Stimulated activated CD4-positive, alpha-beta T cell treated with anti-CD3 and anti-CD28 coated beads, Interleukin-4, amount 100 ng/mL, for 1 hour (primary cell): ENCODE measurements at places on chromosomes 1 and 21.

DNA sequence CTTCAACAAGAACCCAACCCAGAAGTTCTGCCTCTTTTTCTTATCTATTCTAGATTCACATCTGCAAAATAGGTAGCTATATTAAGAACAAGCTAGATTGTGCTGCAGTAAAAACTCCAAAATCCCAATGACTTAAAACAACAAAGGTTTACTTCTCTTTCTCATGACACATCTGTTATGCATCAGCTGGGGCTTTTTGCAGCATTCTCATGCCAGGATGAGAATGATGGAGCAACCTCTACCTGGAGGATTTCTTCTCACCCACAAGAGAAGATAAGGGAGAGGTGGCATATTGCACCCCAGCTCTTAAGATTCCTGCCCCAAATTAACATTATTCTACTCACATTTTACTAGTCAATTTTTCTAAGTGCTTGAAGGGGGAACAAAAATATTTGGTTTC is 152.3 kb upstream of the SPAG17 start:
- no peak for DNase-seq

- DNase-seq = no peak
Observed at GRCh38 chr1:116808200-116808847, 54.1 kb downstream of the CD2 start.

DNA sequence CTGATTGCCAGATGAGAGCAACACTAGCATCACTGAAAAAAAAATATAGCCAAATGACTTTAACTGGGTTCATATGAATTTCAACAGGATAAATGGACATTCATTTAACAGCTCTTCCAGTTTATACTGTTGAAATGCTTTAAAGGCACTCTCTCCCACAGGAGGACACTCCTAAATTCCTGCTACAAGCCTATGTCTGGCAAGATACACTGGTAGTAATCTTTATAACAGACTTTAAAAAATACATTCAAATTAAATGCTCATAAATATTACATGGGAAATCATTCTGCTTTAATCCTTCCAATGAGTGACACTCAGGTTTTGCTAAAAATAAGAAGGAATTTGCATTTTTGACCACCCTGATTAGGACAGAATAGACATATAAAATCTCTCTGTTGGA is 526.7 kb upstream of the ADAMTS5 start:
- no peak for DNase-seq

DNA sequence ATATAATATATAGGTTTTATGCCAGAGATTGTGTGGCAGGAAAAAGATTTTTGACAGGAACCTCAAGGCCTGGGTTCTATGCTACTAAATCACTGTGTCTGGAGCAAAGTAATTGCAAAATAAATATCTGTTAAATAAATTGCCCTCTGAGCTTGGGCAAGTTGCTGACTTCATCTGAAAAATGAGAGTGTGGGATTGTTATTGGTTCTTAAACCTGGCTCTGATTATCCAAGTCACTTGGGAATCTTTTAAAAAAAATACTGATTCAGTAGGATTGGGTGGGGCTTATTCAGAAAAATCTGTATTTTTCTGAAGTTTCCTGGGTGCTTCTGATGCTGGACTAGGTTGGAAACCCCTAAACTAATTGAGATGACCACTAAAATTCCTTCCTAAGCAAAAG is 174.1 kb upstream of the SGIP1 start:
- DNase-seq = no peak

DNA sequence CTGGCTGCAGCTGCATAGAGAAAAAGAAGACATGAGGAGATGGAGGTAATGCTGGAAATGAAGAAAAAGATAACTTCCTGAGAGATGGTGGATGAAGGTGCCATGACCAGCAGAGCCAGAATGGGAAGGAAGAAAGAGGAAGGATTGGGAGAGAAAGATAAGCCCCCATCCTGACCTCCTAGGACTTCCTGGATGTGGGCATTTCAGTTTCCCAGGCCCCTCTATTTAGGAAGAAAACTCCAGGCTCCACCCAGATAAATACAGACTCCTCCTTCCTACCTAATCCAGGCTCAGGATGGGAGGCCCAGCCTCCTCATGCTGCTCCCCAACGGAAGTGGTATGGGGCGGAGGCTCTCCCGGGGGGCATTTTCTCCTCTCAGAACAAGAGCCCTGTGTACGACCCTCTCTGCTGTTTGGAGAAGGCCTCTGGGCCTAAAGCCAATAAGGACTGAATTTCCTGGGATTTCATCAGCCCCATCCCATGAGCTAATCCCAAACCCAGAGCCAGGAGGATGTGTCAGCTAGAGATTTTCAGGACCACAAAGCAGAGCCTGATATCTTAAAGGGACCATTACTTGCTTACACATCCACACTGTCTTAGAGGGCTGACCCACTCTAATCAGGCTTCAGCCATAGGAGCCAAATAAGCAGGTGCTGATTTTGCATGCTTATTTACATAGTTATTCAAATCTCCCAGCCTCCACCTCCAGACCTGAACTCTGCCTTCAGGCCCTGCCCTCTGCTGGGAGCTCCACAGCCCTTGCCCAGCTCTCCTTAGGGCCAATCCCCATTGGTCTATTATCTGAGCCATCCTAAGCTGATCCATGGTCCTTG is 5.1 kb upstream of the ARHGEF2 start:
- no peak for DNase-seq

DNA sequence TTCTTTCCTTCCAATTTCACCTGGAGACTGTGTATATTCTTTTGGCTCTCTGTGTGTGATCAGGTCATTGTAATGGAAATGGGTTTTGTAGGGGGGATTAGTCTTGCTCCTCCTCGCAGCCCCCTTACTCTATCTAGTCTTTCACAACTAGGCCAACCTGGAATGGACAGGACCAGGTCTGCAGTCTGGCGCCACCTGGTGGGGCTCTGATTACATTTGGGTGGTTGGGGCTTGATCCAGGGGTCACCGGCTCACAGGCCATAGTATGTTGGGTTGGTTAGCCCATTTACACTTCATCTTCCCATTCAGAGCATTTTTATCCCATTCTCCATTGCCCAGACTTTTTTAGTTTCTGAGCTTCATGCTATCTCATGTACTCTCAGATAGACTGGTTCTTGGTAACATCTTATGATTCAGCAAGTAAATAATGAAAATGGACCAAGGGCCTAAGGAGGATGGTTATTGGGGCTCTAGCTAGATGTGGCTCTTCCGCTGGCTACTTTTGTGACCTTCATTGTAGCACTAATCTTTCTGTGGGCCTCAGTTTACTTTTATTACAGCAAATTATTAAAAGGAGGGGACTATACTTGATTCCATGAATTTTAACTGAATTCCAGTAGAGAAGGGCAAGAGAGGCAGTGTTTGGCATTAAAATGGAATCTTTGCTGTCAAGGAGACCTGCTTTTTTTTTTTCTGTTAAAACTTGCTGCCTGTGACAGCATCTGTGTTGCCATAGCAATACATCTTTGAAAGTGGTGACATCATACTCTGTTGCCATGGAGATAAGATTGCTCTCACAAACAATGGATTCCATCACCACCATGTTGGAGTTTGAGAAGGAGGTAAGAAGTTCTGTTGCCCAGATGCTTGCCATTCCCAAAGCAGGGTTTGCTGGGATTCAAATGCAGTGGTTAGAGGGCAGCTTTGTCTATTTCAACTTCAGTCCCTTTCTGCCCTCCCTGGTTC is 150.1 kb downstream of the PLXNA2 start:
- DNase-seq = peak; percentile 67

DNA sequence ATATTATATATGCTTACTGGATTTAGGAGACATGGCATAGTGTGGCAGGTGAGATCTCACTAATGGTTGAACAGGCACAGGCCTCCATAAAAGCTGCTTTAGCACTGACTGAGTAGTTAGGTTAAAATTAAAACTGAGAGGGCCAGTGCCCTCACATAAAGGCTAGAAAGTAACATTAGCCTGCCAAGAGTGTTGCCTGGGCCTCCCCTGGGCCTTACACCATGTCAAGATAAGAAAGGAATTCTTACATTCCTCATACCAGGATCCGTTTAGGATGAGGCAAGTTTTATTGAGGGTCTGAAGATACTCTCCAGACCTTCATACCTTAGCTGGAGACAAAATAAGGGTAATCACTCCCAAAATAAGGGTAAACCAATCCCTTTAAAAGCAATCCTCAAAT is 1011.8 kb downstream of the PLA2G4A start:
- no peak for DNase-seq

- no peak for DNase-seq
Observed at GRCh38 chr1:86846164-86846647, 67.7 kb downstream of the SELENOF start.
